ENCODE measurements at places on chromosomes 1 and 21.

GRCh38 chr1:52404975-52405338, 555 bp downstream of the PRPF38A start:
- no peak for DNase-seq

- no peak for DNase-seq
These were observed 299.7 kb upstream of the PRMT6 start for GRCh38 chr1:106756752-106757151.

GRCh38 chr1:162242804-162243203, 133.8 kb downstream of the SPATA46 start:
- DNase-seq: no peak

- DNase-seq: no peak
These were observed 12.4 kb upstream of the FAAP20 start for GRCh38 chr1:2206813-2207487.

GRCh38 chr1:192485692-192486436, 89.7 kb upstream of the RGS1 start:
- no peak for DNase-seq
